Left lung (tissue), 14 donors: ENCODE measurements at places on chromosomes 2 and 18. TPM values are rescaled to one million over a fixed set of nuclear protein-coding genes. Genes with fewer than 3 reads are reported as not detected.
A peak's percentile ranks its signal among the peaks of the same experiment; 100 is the strongest.

NCKAP1 gene
- total RNA-seq, result 128 TPM

IL36RN gene
- total RNA-seq, result not detected

SAG gene
- not detected for total RNA-seq

ABCB11 gene
- 0.08 TPM for total RNA-seq

- DNase-seq, result peak; percentile 57
- H3K4me1 ChIP-seq, result no peaks in the 10 kb centered on the region
- H3K27ac ChIP-seq, result no peak overlapping the region
- H3K27me3 ChIP-seq, result no peaks in the 10 kb centered on the region
- H3K4me3 ChIP-seq, result no peak overlapping the region
- H3K36me3 ChIP-seq, result no peaks in the 10 kb centered on the region
These were observed 10.8 kb downstream of the SPDYA start for GRCh38 chr2:28821295-28821958.

DNA sequence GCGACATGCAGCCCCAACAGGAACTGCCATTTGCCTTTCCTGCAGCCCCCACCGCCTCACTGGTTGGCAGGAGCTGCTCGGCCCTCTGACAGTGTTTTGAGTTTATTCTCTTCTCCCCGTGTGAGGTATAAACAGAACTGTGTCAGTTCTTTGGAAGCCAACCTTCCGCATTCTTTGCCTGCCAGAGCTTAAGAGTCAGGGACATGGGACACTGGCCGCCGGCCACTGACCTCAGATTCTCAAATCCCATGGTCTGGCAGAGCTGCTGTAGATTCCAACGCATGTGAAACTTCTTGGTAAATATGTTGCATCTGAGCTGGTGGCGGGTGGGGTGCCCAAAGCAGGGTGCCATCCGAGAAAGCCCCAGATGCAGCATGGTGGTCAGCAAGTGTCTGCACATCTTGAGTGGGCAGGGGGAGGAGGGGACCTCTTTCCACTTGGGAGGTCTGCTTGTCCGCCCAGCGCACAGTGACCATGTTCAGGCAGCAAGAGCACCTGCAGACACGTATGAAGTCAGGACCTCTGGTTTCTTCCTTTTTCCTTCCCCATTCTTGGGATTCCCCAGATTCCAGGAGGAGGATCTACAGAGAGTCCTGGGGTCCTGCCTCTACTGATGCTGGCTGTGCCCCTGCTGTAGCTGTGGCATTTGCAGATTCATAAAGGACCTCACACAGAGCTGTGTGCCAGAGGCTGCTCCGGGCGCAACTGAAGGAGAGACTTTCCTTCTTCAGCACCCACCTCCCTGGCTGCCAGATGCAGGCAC is 23.8 kb downstream of the ASB18 start:
- H3K36me3 ChIP-seq, result no peaks in the 10 kb centered on the region
- H3K27me3 ChIP-seq, result peaks cover 63% of the 10 kb centered on the region
- no peak for DNase-seq

GRCh38 chr2:221568299-221568698 is 3.8 kb downstream of the EPHA4 start:
- H3K27me3 ChIP-seq, result peaks cover 62% of the 10 kb centered on the region
- H3K36me3 ChIP-seq, result peaks cover 8% of the 10 kb centered on the region
- no peak overlapping the region for H3K27ac ChIP-seq
- H3K4me3 ChIP-seq, result no peak overlapping the region
- no peak for DNase-seq
- H3K4me1 ChIP-seq, result no peaks in the 10 kb centered on the region

GRCh38 chr2:34664266-34664665 is 1065.2 kb upstream of the FAM98A start:
- DNase-seq, result no peak
- no peaks in the 10 kb centered on the region for H3K36me3 ChIP-seq
- no peak overlapping the region for H3K4me3 ChIP-seq
- no peaks in the 10 kb centered on the region for H3K4me1 ChIP-seq
- no peaks in the 10 kb centered on the region for H3K27me3 ChIP-seq
- no peak overlapping the region for H3K27ac ChIP-seq

DNA sequence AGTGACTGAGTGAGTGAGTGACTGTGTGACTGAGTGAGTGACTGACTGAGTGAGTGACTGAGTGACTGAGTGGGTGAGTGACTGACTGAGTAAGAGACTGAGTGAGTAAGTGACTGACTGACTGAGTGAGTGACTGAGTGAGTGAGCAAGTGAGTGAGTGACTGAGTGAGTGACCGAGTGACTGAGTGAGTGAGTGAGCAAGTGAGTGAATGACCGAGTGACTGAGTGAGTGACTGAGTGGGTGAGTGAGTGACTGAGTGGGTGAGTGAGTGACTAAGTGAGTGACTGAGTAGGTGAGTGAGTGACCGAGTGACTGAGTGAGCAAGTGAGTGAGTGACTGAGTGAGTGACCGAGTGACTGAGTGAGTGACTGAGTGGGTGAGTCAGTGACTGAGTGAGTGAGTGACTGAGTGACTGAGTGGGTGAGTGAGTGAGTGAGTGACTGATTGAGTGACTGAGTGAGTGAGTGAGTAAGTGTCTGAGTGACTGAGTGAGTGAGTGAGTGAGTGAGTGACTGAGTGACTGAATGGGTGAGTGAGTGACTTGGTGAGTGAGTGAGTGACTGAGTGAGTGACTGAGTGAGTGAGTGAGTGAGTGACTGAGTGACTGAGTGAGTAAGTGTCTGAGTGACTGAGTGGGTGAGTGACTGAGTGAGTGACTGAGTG is 13.3 kb downstream of the MAL start:
- no peak overlapping the region for H3K4me3 ChIP-seq
- no peak for DNase-seq
- no peak overlapping the region for H3K27ac ChIP-seq
- peaks cover 11% of the 10 kb centered on the region for H3K4me1 ChIP-seq
- no peaks in the 10 kb centered on the region for H3K36me3 ChIP-seq

DNA sequence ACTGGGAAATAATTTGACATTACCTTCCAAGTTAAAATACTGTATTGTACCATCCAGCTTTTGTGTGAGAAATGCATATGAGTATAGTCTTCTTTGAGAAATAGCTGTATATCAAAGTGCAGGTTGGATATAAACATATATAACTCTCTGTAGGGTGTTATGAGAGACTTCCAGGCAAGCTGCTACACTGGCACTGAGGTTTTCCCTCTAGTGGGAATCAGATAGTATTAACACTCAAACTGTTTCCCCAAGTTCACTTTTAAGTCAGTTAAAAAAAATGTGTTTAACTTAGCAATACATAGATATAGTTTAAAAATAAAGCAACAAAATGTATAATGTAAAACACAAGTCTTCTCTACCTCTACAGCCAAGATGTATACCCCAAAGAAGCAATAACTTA is 368.4 kb upstream of the SLC8A1 start:
- no peak overlapping the region for H3K27ac ChIP-seq
- H3K27me3 ChIP-seq, result no peaks in the 10 kb centered on the region
- H3K4me1 ChIP-seq, result no peaks in the 10 kb centered on the region
- H3K36me3 ChIP-seq, result no peaks in the 10 kb centered on the region
- H3K4me3 ChIP-seq, result no peak overlapping the region
- DNase-seq, result no peak

- H3K27ac ChIP-seq, result no peak overlapping the region
- H3K27me3 ChIP-seq, result no peaks in the 10 kb centered on the region
- no peak overlapping the region for H3K4me3 ChIP-seq
- DNase-seq, result no peak
- H3K36me3 ChIP-seq, result no peaks in the 10 kb centered on the region
These were observed 1336.5 kb upstream of the SLC39A10 start for GRCh38 chr2:194320520-194320919.
